ENCODE measurements at places on chromosomes 3 and 15.

DNA sequence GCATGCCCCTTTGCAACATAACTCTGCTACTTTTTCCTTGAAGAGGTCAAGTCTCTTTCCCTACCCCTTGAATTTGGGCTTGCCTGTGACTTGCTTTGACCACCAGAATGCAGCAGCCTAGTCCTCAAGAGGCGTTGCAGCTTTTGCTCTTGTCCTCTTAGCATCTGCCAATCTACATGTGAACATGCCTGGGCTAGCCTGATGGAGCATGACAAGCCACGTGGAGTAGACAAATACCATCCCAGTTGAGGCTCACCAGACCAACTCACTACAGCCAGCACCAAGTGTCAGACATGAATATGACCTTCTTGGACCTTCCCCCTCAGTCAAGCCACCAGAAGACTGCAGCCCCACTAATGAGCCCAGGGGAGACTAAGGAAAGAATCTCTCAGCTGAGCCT, 32.9 kb downstream of the AMOTL2 start:
- no peaks in the 10 kb centered on the region for H3K27me3 ChIP-seq
- H3K27ac ChIP-seq: no peak overlapping the region
- peaks cover 1% of the 10 kb centered on the region for H3K36me3 ChIP-seq
- no peaks in the 10 kb centered on the region for H3K4me1 ChIP-seq

- H3K4me3 ChIP-seq: no peak overlapping the region
- no peak for DNase-seq
- H3K4me1 ChIP-seq: no peaks in the 10 kb centered on the region
- no peaks in the 10 kb centered on the region for H3K36me3 ChIP-seq
- H3K27me3 ChIP-seq: no peaks in the 10 kb centered on the region
Measured at GRCh38 chr3:79473993-79474392, 293.8 kb downstream of the ROBO1 start.

- DNase-seq: no peak
- H3K4me1 ChIP-seq: no peaks in the 10 kb centered on the region
- no peak overlapping the region for H3K27ac ChIP-seq
- H3K27me3 ChIP-seq: no peaks in the 10 kb centered on the region
- no peaks in the 10 kb centered on the region for H3K36me3 ChIP-seq
Measured at GRCh38 chr15:36177590-36178302, 401.7 kb upstream of the CDIN1 start.

DNA sequence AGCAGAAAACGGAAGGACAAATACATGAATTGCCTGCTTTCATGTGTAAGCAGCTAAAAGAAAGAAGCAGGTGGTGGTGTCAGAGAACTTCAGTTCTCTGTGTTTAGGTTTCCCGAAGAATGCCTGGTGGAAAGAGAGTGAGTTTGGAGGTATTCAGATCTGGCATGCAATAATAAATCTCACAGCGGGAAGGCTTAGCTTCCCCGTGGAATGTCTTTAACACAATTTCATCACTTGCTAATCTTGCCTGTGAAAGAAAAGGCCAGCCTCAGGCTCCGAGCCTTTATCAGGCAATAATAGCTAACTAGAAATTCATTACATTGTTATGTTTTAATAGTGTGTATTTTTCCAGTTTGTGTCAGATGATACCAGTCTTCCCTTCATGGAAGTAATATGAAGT, 220.3 kb downstream of the PDZRN3 start:
- H3K36me3 ChIP-seq: no peaks in the 10 kb centered on the region
- no peak overlapping the region for H3K27ac ChIP-seq

DNA sequence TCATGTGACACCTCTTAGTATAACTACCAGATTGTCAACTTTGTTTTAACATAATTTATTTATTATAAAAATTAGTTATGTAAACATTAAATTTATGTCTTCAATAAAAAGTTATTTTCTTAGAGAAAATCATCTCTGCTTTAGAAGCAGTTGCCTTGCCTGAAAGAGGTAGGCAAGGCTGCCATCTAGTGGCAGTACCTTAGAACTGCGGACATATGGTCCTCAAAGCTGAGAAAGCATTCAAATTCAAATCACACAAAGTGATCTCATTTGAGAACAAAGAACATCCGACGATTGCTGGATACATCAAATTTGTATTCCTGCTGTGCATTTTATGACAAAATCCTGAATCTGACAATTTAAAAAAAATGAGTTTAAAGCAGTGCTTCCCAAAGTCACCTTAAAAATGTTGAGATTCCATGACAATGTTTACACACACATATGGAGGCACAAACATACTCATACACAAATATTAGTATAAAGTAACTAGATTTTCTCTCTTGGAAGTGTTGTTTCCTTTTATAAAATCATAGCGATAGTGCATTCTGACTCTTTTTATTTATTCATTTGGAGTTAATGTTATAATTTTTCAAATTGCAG, 617.4 kb downstream of the CADM2 start:
- no peaks in the 10 kb centered on the region for H3K4me1 ChIP-seq
- no peak for DNase-seq

- no peak overlapping the region for H3K27ac ChIP-seq
- H3K4me1 ChIP-seq: peaks cover 2% of the 10 kb centered on the region
- no peak overlapping the region for H3K4me3 ChIP-seq
- no peak for DNase-seq
- H3K27me3 ChIP-seq: no peaks in the 10 kb centered on the region
Measured at GRCh38 chr3:113084777-113085176, 94.0 kb downstream of the GTPBP8 start.

DNA sequence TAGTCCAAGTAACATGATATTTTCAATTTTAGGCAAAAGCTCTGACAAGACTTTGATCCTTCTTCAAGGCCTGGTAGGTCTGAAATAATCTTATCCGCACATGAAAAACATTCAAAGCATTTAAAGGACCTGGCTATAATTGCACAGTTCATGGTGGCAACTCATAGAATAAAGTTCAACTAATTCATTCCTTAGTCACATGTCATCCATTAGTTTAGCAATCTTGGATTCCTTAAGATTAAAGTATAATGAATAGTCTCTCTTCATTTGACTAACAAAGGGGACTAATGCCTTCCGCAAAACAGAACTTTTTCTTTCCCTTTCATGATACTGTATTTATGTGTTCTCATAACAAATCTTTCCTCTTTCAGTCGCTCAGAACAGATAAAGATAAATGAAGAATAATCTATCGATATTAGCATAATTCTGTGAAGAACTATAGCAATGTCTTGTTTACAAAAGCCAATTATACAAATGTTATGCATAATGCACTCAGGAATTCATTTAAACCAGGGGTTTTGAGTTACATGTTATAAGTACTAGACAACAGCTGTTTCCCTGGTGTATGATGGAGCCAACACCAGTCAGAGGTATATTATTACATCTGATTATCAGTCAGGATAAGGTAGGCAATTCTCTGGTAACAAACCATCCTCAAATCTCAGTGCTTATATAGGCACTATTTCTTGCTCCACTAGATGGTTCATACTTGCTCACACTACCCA, 172.5 kb downstream of the POTEB3 start:
- H3K4me3 ChIP-seq: no peak overlapping the region
- no peaks in the 10 kb centered on the region for H3K36me3 ChIP-seq
- no peak for DNase-seq
- no peak overlapping the region for H3K27ac ChIP-seq
- H3K27me3 ChIP-seq: peaks cover 32% of the 10 kb centered on the region
